ENCODE measurements at places on chromosomes 11 and 22. TPM values are rescaled to one million over a fixed set of nuclear protein-coding genes. Genes with fewer than 3 reads are reported as not detected.

The GNAZ gene
- 175 TPM for total RNA-seq

The PHLDA2 gene
- total RNA-seq = not detected

The SLC22A12 gene
- not detected for total RNA-seq

The GRM5 gene
- 163 TPM for total RNA-seq

The MUC6 gene
- total RNA-seq = not detected

The CRYBA4 gene
- total RNA-seq = not detected
